ENCODE measurements at places on chromosomes 1 and 21.

DNA sequence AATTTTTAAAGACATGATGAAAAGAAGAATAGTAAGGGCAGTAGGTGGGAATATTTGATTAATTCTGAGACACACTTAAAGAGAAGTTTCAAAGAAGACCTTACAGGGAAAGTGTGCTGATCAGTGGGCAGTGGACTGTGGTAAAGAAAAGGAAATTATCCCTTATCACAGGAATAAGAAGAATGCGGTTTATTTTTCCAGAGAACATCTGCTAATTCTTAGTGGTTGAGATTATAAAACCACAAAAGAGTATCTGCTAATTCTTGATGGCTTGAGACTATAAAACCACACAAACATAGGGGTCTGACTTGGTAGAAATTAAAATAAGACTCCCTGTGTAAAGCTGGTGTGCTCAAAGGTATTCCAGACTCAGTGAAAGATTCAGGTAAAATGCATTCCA is 60.0 kb upstream of the KCTD3 start:
- DNase-seq = no peak

DNA sequence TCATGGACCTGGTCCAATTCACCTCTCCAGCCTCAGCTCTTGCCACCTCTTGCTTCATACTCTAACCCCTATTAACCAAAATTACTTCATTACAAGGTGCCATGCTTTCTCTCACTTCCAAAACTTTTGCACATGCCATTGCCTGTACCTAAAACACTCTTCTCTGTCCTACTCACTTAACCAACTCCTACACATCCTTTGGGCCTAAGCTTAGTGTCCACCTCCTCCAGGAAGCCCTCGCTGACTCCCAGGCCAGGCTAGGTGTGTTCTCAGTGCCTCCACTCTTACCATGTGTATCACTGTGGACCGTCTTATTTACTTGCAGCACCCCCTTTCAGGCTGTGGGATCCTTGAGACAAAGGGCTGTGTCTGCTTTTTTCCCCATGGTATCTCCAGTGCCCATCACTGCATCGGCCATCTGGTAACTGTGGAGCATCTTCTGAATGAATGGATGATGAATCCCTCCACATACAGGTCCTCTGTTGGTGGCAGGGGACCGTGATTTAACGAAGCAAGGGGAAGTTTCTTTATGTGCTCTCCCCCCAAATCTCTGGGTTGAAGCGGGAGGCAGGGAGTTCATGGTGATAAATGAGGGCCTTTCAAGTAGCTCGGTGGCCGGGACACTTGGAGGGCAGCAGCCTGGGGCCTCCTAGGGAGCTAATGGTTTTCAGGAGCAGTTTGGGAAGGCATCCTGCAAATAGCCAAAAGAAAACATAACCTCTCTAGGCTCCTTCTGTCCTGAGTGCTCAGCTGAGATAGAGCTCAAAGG is 111.9 kb downstream of the TRABD2B start:
- no peak for DNase-seq

- no peak for DNase-seq
These were observed 8.0 kb upstream of the SVBP start for GRCh38 chr1:42825036-42825851.

DNA sequence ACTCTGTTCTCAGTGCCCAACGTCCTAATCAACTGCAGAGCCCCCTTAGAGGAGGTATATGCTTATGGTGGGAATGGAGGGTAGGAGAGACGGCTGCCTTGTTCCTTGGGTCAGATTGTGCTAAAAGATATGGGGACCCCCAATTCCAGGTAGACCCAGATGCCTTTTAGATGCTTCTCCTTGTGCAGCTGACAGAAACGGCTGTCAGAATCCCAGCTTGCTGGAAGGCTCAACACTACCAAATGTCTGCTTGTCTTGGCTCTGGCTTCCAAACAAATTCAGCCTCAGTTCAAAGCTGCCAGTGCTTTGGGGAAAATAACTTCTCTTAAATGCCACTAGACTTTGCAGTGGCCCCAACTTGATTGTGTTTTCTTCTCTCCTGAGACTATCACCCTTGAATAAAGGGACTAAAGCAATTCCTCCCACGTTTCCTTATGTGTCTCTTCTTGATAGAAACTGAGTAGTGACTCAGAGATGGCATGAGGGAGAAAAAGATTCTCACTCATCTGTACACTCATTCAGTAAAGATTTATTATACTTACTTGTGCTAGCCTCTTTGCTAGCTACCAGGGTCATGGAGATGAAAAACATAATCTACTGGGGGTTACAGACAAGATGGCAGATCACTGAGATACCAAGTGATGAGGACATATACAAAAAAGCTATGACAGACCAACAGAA is 3.4 kb upstream of the RNF19B start:
- DNase-seq = no peak

GRCh38 chr1:175802407-175803123 is 59.2 kb upstream of the TNR start:
- no peak for DNase-seq

- DNase-seq = peak; percentile 33
These were observed 1.1 kb downstream of the COL18A1 start for GRCh38 chr21:45405819-45406762.

- DNase-seq = no peak
These were observed 74.1 kb downstream of the CRB1 start for GRCh38 chr1:197342044-197342565.

DNA sequence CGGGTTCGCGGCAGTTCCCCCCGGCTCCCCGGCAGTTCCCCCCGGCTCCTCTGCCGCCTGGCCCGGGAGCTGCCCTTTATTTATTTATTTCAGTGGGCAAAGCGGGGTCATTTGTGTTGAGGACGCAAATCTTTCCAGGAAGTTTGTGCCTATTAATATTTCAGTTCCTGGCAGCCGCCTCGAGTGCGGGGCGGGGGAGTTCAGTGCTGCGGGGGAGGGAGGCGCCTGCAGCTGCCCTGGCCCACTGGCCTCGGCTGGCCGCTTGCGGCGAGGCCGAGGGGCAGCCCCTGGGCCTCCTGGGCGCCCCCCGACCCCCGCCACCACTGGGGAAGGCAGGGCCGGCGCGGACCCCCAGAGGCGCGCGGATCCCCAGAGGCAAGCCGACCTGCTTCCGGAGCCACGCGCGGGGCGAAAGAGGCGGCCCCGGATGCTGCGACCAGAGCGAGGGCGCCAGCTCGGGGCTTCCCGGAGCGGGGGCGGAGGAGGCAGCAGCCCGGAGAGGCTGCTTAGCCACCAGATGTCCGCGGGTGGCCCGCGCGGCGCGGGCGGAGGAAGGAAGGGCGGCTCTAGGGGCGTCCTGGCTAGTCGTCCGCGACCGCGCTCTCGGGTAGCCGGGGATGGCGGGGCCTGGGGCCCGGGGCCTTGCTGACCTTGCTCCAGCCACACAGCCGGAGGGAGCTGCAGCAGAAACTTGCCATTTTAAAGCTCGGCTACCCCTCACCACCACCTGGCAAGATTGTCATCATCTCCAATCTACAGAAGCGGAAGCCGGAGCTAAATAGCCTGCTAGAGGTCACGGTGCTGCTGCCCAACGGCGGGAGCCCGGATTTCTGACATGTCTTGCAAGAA is 48.0 kb downstream of the H3-3A start:
- DNase-seq = peak; percentile 90

DNA sequence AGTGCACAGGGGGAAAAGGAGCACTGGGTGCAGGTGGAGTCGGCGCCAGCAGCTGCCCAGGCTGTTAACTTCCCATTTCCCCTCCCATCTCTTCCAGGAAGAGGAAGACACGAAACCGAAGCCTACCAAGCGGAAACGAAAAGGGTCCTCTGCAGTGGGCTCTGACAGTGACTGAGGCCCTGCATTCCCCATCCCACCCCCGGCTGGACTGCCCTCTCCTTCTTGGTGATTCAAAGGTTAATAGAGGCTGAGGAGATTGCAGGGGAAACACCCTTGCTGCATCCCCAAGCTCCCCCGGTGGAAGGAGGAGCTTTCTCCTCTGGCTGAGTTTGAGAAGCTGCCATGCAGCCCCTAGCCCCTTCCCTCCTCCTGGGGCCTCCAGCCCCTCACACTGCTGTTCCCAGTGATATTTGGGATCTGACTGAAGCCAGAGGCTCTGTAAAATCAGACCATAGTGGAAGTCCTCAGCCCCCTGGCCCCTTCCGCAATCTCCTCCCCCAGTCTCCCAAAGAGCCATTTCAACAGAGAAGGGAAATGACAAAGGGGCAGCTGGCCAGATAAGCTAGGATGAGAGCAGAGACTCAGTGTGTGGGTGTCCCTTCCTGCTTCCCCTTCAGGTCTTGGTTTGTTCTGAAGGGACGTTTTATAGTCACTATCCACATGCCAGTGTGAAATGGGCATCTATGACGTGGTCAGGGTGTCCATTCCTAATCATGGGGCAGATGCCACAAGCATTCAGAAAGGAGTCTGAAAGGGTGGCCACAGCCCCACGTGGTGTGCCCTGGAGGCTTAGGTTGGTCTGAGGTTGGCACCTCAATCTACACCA is 1.9 kb upstream of the SLC27A3 start:
- no peak for DNase-seq

GRCh38 chr1:41641941-41642527 is 157.6 kb upstream of the EDN2 start:
- DNase-seq = no peak

DNA sequence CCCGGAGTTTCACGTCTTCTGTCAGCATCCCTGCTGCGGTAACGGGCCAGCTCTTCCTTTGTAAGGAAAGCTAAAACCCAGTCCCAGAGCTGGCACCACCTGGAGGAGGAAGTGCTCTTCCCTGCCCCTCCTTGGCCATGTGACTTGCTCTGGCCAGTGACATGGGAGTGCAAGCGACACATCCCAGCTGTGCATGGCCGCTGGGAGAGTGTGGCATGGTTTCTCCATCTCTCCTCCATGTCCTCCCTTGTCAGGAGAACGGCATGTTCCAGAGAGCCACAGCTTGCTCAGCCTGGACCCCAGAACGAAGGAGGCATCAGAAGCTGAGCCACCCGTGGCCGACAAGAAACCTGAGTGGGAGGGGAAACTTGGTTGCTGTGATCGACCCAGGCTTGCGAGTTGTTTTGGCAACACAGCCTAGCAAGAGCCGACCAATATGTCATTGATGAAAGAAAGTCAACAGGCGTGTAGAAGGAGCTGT is 2.7 kb upstream of the PRXL2B start:
- peak; percentile 78 for DNase-seq

DNA sequence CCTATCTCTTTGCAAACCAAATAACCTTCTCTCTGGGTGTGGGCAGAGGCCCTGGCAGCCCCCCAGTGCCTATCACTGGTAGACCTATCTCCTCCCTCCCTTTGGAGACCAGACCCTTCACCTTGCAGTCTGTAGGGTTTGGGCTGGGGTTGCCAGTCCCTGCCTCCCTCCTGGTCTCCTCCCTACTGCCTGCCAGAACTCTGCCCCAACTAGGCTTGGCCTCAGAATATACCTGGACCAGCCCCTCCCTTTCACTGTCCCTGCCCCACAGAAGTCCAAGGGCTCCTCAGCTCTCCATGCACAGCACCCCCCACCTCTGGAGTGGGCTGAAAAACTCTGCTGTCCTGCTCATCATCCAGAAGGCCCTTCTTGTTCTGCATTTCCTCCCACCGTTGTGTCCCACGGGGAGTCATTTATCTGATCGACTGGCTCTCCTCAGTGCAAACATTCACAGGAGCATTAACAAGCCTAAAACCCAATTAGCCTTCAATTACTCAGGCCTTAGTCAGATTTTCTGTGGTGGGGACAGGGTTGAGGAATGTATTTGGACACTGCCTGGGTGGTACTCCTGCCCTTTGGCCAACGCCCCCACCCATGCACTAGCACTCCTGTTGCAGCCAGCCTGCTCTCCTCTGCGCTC is 27.7 kb upstream of the DMBX1 start:
- DNase-seq = no peak

DNA sequence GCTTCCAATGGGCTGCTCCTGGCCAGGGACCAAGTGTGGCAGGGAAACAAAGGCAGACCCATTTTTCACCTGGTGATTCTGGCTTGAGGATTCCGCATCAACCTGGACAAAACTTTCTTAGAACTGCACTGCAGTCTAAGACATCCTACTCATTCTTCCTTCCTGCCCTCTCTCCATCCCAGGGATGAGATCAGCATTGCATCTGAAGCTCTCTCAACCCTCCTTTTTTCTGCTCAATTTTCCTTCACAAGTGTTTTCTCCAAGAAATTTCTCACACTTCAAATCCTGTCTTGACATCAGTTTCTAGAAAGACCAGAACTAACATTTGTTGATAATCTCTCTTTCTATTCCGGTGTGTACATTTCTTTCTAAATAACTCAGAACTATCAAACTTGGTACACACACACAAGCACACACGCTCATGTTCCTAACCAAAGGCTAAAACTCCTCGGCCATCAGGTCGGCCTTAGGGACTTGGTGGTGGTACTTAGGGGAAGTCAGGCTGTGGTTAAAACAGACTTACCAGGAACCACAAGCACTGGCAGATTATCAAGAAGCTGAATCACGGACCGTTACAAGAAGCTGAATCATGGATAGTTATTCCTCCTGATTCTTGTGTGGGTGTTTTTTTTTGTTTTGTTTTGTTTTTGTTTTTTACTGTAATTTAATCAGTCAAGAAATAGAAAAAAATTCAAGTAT is 21.0 kb upstream of the CXADR start:
- DNase-seq = no peak

DNA sequence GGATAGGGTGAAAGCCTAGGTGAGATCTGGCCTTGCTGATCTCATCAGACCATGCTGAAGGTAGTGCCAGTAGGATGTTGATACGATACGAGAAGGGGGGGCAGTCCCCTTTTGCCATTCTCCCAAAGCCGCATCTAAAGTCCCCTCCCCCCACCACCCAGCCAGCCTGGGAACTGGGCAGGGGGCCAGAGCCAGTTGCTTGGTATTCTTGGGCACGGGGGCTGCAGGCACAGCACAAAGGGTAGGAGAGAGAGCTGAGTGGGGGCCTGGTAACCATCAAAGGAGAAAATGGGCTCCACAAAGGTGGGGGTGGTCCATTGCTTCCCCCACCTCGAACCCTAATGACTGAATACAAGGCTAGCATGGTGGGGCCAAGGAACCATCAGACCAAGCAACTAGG is 5.4 kb downstream of the PEA15 start:
- DNase-seq = no peak

DNA sequence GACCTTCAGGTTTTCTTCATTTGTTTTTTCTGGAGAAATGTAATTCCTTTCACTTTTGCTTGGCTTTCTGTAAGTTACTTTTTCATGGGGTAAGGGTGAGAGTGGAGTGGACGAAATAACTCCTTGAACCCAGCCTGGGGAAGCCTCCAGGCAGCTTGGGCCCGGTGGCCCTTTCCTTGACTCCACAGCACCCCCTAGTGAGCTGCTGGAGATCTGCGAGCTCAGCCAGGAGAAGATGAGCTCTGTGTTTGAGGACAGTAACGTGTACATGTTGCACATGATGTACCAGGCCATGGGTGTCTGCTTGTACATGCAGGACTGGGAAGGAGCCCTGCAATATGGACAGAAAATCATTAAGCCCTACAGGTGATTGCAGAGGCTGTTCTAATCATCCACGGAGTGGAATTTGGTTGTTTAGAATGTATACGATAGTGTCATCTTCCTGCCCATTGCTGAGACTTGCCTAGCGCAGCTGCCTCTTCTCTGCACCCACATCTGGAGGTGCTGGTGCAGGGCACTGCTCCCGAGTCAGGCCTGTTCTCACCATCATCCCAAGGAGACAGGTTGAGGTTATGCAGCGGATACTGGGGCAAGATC is 51.0 kb downstream of the SMYD2 start:
- peak; percentile 74 for DNase-seq

GRCh38 chr1:23909412-23909811 is 3.8 kb downstream of the CNR2 start:
- DNase-seq = no peak

Data from DMS53 (cell line).